Activated T-helper 17 cell treated with anti-CD3 and anti-CD28 coated beads, Interleukin-2, amount 50 U/mL, for 72 hours (primary cell): ENCODE measurements at places on chromosomes 13 and 19. TPM values are rescaled to one million over a fixed set of nuclear protein-coding genes. Genes with fewer than 3 reads are reported as not detected.

The KLK14 gene
- 0.77 TPM for total RNA-seq

The MUC16 gene
- 0.02 TPM for total RNA-seq

The CCNA1 gene
- 0.34 TPM for total RNA-seq

The FFAR3 gene
- 2.3 TPM for total RNA-seq

The ABHD13 gene
- total RNA-seq = 4.3 TPM

- ATAC-seq = peak; percentile 79
Measured at GRCh38 chr19:46717034-46717715, at the start of gene PRKD2. TSS of gene PRKD2 (minus strand) at chr19:46717114. CDS start at chr19:46716370, 744 bp downstream.

- ATAC-seq = no peak
Measured at GRCh38 chr13:28544026-28544425, 49.1 kb upstream of the FLT1 start.

GRCh38 chr19:17264641-17264979 is at the start of gene USHBP1:
TSS of gene USHBP1 (minus strand) at chr19:17264745. CDS start at chr19:17264299, 446 bp downstream.
- no peak for ATAC-seq

DNA sequence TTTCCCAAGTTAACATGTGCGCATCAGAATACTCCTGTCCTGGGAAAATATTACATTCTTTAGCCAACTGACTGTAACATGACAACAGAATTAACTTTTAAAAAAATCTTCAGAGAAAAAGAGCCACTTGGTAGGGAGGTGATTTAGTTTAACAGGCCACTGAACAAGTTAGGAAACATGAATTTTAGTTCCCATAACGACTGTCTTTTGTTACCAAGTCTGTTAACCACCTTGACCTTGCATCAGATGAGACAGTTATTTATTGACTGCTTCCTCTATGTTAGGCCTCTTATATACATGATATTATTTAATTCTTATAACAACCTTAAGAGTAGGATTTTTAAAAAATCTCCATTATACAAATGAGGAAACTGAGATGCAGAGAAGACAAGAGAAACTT is 268.6 kb downstream of the NDFIP2 start:
- ATAC-seq = no peak

DNA sequence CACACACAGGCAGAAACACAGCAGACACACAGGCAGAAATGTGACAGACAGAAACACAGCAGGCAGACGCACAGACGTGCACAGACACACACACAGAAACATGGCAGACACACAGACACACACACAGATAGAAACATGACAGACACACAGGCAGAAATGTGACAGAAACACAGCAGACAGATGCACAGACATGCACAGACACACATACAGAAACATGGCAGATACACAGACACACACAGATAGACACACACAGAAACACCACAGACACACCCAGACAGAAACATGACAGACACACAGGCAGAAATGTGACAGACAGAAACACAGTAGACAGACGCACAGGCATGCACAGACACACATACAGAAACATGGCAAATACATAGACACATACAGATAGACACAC is 1.3 kb downstream of the TBXA2R start:
- ATAC-seq = no peak
